ENCODE measurements at places on chromosomes 7 and 10.

DNA sequence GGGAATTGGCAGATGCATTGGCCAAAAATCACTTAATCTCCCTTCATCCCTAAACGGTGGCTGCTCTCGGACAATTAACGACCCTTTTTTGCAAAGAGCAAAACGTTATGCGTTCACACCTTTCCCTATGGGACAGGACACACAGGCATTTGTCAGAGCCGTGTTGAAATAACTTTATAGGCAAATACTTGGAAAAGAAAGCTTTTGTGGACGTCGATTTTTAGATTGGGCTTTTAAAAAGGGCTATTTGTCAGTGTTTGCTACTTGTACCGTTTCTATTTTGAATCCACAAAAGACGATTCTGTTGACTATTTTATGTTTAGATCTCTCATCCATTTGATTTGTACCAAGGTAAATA is 245.6 kb downstream of the SLC25A13 start:
- DNase-seq, result no peak

GRCh38 chr10:17415046-17415658 is 39.2 kb downstream of the ST8SIA6 start:
- no peak for DNase-seq

- no peak for DNase-seq
Observed at GRCh38 chr7:156602283-156602682, 38.3 kb upstream of the RNF32 start.

- DNase-seq, result no peak
Observed at GRCh38 chr10:124830445-124830844, 28.8 kb downstream of the ABRAXAS2 start.

DNA sequence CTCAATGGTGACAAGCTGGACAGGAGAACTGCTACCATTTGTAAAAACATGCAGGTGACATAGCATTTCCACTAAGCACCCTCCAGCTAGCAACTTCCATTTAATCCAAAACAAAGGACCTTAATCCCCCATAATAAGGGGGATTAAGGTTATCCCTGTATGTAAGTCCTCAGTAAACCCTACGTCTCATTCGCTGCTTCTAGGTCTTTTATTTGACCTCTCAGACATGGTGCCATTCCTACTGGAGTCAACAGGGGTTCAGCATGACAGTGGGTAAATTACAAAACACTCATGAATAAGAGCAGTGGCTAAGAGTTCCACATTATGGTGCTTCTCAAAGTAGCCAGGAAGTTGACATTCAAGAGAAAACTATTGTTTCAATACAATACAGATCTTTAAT is 121.8 kb upstream of the CAV2 start:
- DNase-seq, result no peak

DNA sequence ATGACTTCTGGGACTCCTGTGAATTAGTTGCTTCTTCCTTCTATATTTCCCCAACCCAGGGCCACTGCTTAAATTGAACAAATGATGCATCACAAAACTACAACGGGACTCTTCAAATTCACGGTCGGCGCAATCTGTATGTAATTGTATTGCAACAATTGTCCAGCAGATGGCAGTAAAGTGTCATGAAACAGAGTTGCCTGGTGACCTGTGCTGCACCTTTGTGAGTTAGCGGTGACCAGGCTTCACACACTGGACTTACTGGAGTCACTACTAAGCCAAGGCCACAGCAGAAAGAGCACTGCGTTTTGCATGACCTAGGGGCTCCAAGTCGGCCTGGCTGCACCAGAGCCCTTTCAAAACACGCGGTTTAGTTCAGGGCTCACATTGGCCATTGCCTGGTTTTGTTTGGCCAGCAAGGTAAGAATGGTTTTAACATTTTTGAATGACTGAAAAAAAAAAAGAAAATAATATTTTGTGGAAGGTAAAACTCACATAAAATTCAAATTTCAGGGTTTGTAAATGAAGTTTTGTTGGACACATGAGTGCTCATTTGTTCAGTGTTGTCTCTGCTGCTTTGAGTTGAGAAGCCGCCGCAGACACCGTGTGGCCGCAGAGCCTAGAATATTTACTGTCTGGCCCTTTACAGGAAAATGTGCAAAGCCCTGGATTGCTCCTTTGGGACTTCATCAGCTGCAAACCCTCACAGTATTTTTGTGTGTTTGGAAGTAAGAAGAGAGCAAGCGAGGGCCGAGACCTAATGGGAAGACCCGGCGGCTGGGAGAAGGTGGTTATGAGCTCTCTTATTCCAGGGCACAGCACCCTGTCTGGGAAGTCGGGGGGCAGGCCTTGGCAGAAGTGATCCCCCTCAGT is 23.2 kb upstream of the ZNF32 start:
- DNase-seq, result no peak

DNA sequence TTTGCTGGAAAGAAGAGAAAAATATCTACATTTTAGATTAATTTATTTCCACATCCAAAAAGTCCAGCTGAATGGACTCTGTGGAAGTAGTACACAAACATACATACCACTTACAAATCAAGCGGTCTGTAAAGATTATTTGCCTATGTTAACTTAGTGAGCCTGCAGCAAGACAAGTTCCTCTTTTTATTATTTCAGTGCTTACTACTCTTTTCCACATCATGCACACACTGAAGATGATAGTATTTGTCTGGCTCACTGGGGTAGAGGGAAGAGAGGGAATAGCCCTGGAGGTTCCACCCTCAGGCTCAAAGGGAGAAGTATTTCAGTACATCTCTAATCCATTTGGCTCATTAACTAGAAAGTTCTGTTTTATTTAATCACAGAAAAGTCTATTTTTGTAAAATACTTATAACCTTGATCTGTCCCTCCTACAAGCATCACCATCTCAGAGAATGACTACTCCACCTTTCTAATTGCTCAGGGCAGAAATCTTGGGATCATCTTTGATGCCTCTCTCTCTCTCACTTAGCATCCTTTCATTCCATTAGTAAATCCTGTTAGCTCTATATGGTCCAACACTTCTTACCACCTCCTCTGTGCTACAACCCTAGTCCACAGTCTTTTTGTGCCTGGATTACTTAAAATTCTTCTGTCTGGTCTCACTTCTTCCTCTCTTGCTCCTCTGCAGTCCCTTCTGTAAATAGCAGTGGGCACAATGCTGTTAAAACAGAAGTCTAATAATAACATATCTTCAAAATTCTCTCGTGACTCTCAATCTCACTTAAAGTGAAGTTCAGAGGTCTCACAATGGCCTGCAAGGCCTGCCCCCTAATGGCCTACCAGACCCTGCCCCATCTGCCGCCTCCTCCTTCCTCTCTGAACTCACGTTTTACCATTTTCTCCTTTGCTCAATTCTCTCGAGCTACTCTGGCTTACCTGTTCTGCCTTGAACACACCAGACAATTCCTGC is 64.3 kb upstream of the CCDC6 start:
- DNase-seq, result no peak

GRCh38 chr10:102914781-102915180 is 3.3 kb upstream of the CNNM2 start:
- DNase-seq, result no peak

DNA sequence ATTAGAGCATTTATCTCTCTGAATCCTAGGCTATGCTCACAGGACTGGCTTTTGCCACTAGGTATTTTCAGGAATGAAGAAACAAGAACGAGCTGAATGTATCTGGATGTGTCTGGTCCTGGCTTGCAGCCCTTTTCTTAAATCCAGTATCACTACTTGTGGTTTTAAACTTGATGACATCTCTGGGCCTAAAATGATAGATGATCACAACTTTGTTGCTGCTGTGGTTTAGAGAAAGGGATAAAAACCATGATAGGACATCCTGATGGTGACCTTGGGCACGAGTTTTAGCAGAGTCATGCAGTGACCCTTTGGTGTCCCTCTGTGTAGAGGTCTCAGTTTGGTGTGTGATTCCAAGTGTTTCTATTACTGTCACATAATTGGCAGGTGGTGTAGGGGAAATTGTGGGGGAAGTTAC is 31.7 kb upstream of the SEMA3C start:
- DNase-seq, result no peak

DNA sequence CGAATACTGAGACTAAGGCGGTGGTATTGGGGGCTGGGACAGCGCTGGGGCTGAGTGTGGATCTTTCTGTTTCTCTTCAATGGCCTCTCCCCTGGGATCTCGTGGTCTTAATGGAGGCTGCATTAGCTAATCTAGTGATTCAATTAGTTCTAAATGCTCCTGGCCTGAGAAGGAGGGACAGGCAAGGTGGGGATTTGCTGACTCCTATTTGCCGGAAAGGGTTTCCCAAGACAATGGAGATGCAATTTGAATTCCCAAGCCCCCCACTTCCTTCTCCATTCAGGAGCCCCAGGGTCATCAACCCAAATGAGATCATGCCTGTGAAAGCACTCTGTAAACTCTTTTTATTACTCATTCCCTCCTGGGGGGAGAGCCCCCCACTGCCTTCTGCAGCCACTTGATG is 111.7 kb upstream of the PLXNA4 start:
- no peak for DNase-seq

DNA sequence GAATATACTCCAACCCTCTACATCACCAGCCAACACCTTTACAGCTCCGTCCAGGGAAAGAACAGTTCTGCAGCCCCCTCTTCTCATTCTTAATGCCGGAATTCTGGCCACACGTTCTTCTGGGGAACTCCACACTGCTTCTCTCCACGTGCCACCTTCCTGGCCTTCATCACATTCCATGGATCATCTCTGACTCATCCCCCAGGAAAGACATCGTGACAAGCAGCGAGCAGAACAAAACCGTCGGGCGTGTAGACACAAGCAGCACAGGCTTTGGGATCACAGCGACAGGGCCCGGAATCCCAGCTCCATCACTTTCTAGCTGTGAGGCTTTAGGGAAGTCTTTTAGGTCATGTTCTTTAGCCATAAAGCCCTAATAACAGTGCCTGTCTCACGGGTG is 590.3 kb upstream of the FOXK1 start:
- no peak for DNase-seq

DNA sequence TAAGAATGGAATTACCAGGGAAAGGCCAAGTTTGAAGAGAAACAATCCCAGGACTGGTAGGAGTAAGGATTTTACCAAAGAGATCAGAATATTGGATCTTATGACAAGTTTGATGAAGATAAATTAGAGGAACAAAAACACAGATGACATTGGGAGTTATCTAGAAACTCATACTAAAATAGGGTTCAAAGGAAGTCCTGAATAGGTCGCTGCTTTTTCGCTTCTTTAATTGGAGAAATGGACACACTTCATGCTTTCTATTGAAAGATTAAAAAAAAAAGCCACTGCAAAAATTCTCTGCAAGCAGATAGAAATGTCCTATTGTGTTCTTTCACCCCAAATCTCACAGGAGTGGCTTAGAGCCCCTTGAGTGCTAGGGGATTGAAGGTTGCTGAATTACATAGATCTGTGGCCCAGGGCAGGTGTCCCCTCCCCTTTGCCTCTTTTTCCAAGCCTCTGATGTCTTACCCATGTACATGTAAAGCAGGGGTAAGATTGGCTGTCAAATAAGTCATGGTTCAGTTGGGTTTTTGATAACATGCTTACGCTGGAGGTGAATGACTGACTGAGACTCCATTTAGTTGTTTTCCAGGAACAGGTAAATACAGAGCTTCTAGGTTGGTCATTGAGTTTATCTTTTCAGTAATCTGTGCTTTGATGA is 152.0 kb downstream of the OR13A1 start:
- no peak for DNase-seq

DNA sequence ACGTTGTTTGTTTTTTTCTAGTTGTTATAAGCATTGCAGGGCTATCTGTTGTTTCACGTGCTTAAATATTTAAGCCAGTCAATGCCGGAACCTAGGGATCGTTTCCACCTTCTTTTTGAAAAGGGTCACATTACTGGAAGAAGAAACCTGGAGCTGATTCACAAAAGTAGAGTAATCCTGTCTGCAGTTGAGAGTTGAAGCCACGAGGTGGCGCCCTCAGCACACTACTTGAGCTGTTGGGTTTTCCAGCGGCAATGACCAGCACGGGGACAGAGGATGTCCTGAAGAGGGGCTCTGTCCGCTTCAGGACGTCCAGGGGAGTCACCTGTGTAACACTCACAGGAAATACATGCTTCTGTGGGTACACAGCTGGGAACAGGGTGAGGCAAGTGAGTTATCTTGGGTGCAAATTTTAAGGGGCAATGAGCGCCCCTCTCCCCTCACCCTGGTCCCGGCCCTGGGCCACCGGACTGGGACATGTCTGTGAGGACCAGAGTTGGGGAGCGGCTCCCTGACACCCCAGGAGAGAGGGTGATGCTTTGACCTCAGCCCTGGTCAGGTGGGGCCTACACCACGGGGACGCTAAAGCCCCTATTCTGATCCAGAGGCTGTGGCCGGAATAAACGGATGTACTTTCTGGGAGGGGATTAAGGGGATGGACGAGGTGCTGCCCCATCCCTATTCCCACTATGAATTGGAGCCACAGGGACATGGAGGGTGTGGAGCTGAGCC is 26.3 kb upstream of the WDFY4 start:
- DNase-seq, result peak; percentile 21

- DNase-seq, result no peak
Observed at GRCh38 chr10:8171008-8171407, 116.5 kb downstream of the GATA3 start.

- DNase-seq, result no peak
Observed at GRCh38 chr10:95440756-95441546, 120.2 kb downstream of the SORBS1 start.

- no peak for DNase-seq
Observed at GRCh38 chr7:91771394-91771793, 109.1 kb downstream of the MTERF1 start.

GRCh38 chr7:39130857-39131526 is 153.3 kb downstream of the POU6F2 start:
- DNase-seq, result no peak

- peak; percentile 47 for DNase-seq
Observed at GRCh38 chr10:60964257-60965235, 20.6 kb upstream of the RHOBTB1 start.

- DNase-seq, result no peak
Observed at GRCh38 chr7:139139150-139139549, 29.6 kb upstream of the ZC3HAV1 start.

GRCh38 chr10:69419096-69419743 is 2.5 kb upstream of the TACR2 start:
- no peak for DNase-seq

GRCh38 chr7:2956526-2957368 is 86.9 kb downstream of the CARD11 start:
- no peak for DNase-seq

DNA sequence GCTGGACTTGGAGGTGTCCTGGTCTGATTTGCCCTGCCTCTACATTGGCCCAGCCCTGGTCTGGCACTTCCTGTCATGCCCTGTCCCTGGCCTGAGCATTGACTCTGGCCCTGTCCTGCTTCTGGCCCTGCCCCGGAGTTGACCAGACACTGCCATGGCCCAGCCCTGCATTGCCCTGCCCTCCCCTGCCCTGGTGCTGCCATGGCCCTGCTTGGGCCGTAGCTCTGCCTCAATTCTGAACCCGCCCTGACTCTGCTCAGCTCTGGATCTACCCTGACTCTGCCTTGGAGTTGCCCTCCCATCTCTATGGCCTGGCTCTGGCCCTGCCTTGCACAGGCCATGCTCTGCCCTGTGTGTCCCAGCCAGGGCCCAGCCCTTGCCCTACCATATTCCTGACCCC is 647.1 kb downstream of the ZNF37A start:
- DNase-seq, result no peak

GRCh38 chr7:127776776-127777386 is 124.9 kb downstream of the SND1 start:
- no peak for DNase-seq

GRCh38 chr10:128411643-128412042 is 285.4 kb upstream of the MKI67 start:
- no peak for DNase-seq

All from DMS 273 treated with DMSO at 0.1 percent for 48 hours (cell line).